Umbilical cord (tissue), 2 donors: ENCODE measurements at places on chromosomes 2 and 18. TPM values are rescaled to one million over a fixed set of nuclear protein-coding genes. Genes with fewer than 3 reads are reported as not detected.

The VWA3B gene
- total RNA-seq: 6.7 TPM

The REG3G gene
- 1.7 TPM for total RNA-seq

The RELCH gene
- total RNA-seq: 45.5 TPM

The MYL1 gene
- not detected for total RNA-seq

The TTN gene
- total RNA-seq: 14.0 TPM

The CROCC2 gene
- 3.1 TPM for total RNA-seq

The CRYGD gene
- not detected for total RNA-seq

The ASB18 gene
- total RNA-seq: 2.2 TPM

The UPP2 gene
- 0.24 TPM for total RNA-seq

The ASXL3 gene
- total RNA-seq: 15.9 TPM

The LYPD1 gene
- 0.72 TPM for total RNA-seq

The CFC1 gene
- total RNA-seq: not detected

The KIDINS220 gene
- 97.5 TPM for total RNA-seq

The ACMSD gene
- 3.1 TPM for total RNA-seq

The CCDC68 gene
- total RNA-seq: 7.0 TPM

The GAREM1 gene
- 5.1 TPM for total RNA-seq

The PDCD1 gene
- total RNA-seq: not detected

The IAH1 gene
- 79.2 TPM for total RNA-seq

The ANKMY1 gene
- total RNA-seq: 14.2 TPM

The TRIP12 gene
- 206 TPM for total RNA-seq

The KRTCAP3 gene
- total RNA-seq: not detected

The GAL3ST2 gene
- 2.2 TPM for total RNA-seq

The DNAJC5G gene
- total RNA-seq: not detected

The RESP18 gene
- not detected for total RNA-seq

The CLEC4F gene
- not detected for total RNA-seq

The CHMP1B gene
- total RNA-seq: 46.7 TPM

The ALLC gene
- total RNA-seq: 0.48 TPM

The TRIM54 gene
- total RNA-seq: 5.1 TPM

The C18orf63 gene
- 2.9 TPM for total RNA-seq

The SNX17 gene
- total RNA-seq: 98.0 TPM

The NOSTRIN gene
- total RNA-seq: 22.9 TPM

The ALPG gene
- not detected for total RNA-seq

The UGT1A1 gene
- total RNA-seq: 3.1 TPM

The IL1F10 gene
- total RNA-seq: 0.72 TPM

The IL36RN gene
- 6.0 TPM for total RNA-seq

The SERPINE2 gene
- 266 TPM for total RNA-seq
